ENCODE measurements at places on chromosomes 1 and 21.

DNA sequence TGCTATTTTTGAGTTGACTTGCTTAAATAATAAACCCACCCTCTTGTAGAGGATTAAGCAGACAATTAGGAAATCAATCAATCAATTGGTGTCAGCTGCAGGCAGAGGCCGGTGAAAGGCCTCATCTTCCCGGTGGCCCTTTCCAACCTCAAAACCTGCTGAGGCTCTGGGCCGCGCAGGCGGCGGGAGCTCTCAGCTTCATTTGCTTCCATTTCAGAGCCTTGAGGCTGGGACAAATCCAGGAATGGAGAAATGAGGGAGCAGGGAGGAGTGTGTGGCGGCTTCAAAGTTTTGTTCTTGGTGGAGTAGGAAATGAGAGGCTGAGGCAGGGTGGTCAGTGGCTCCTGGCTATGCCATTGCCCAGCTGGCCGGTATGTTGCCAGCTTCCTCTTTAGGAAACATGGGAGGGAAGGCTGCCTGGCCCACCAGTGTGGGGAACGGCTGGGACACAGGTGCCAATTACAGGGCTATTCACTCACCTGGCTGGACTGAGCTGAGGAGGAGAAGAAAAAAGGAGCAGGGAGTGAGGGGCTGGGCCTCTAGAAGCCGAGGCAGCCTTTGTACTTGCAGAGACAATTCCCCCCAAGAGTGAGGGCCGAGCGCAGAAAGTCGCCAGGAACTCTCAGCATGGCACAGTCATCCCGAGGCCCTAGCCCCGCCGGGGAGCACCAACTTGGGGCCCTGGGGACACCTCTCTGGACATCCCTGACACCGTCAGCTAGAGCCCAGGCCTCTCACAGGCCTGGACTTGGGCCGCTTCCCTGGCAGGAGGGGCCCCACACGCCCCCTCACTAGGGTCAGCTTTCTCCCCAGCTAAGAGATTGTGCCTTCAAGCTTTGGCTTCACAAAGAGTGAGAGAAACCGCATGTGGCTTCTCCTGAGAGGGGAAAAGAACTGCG lies 4.4 kb downstream of the POU3F1 start:
- DNase-seq, result no peak

DNA sequence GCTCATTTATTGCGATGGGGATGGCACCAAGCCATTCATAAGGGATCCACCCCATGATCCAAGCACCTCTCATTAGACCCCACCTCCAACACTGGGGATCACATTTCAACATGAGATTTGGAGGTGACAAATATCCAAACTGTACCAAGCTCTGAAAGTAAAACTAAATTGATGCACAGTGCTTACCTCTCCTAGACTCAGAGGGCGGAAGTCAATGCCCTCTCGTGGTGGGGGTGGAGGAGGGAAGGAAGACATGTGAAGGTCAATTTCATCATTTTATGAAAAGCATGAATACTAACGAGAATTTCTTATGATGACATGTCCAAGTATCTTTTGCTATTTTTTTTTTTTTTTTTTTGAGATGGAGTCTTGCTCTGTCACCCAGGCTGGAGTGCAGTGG lies 120.0 kb downstream of the PGBD5 start:
- DNase-seq, result no peak

- DNase-seq, result no peak
Observed at GRCh38 chr1:109241841-109242345, 7.4 kb upstream of the CELSR2 start.

DNA sequence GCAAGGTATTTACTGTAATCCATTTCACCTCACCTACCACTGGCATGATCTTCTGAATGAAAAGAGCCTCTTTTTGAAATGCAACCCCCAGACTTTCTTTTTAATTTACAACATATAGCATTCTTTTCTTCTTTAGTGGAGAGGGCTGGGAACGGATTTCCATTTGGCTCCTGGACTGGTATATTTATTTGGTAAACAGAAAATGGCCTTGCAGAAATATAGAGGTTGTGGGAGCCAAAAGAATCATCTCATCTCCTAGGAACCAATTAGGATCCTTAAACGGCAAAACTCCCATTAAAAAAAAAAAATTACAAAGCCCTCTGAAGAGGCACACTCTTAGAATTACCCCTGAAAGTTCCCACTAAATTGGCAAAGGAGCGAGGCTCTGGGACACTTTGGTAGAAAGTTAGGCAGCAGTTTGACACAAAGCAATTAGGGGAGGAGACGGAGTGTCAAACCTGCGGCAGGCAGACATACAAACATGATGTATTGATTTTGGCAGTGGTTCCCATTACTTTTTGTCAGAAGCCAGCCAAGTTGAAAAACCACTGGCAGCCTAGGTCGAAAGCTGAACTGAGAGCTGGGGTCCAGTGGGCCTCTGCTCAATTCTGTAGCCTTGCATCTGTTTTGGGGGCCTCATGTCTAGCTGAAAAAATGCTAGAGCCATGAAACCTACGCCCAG lies 135.1 kb upstream of the MAGI3 start:
- no peak for DNase-seq

- peak; percentile 70 for DNase-seq
Observed at GRCh38 chr1:2555634-2556276, 416 bp upstream of the TNFRSF14 start.

- no peak for DNase-seq
Observed at GRCh38 chr1:165915932-165916348, 88.5 kb downstream of the UCK2 start.

DNA sequence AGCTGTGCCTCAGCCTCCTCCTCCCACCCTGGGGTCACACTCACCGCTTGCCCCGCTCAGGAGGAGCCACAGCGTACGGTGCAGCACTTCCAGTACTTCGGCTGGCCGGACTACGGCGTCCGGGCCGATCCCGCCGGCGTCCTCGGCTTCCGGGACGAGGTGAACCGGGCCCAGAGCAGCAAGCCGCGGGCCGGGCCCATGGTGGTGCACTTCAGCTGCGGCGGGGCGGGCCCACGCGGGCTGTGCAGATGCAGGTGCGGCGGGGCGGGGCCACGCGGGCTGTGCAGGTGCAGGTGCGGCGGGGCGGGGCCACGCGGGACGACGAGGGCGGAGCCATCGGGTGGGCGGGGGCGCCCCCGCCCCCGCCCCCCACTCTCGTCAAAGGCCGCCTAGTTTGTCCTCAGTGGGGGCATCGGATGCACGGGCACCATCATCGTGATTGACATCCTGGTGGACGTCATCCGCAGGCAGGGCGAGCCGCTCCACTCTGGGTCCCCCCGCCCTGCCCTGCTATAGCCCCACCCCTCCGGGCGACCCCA lies 5.5 kb downstream of the RNF223 start:
- peak; percentile 35 for DNase-seq

GRCh38 chr21:41426676-41427404 lies 801 bp downstream of the MX1 start:
- no peak for DNase-seq

DNA sequence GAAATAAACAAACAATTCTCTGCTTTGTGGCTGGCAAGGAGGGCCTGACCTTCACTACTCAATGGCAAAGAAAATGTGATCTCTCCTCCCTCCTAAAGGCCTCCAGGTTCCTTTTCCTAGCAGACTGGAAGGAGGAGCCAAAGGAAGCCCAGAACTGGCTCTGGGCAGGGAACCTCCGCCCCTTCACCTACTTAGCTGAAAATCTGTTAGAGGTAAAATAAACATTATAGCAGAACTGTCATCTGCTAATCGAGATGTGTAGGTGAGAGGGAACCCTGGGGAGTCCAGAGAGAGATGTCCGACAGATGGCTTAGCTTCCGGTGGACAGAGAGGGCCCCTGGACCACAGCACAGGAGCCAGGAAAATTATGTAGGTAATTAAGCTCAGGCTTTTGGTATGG lies 75.2 kb upstream of the KCNA3 start:
- DNase-seq, result no peak

GRCh38 chr1:69754521-69754920 lies 186.8 kb downstream of the LRRC7 start:
- no peak for DNase-seq

DNA sequence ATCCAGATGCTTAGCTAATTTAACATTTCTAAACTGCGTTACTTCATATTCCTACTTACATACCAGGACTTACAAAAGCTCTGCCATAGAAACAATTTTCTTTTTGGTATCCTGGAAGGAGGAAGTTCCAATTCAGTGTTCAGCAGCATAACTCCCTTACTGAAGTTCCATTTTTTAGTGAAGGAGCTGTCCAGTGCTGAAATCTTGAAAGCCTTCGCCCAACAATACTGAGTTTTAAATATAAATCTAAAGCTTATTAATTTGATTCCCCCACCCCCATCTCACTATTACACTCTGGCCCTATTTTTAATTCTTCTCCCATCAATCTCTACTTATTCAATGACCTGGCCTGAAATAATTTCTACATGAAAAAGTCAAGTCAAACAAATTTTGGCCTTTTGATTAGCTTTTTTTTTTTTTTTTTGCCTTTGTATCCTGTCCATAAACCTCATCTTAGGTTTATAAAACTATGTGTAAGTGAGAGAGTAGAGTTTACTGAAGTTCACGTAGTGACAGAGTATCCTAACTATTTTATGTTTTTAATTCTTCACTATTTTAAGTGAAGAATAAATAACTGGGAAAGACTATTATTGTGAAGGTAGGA lies 323.0 kb upstream of the PLD5 start:
- DNase-seq, result no peak
